NCI-H82 (cell line): ENCODE measurements at places on chromosomes 2 and 18.

GRCh38 chr2:121037480-121037879, 247.5 kb downstream of the TFCP2L1 start:
- no peak for DNase-seq

- no peak for DNase-seq
Measured at GRCh38 chr18:13425357-13426091, 207.0 kb downstream of the LDLRAD4 start.

GRCh38 chr2:9069543-9069942, 66.1 kb upstream of the MBOAT2 start:
- no peak for DNase-seq

GRCh38 chr18:59646963-59647307, 50.3 kb downstream of the CCBE1 start:
- no peak for DNase-seq

DNA sequence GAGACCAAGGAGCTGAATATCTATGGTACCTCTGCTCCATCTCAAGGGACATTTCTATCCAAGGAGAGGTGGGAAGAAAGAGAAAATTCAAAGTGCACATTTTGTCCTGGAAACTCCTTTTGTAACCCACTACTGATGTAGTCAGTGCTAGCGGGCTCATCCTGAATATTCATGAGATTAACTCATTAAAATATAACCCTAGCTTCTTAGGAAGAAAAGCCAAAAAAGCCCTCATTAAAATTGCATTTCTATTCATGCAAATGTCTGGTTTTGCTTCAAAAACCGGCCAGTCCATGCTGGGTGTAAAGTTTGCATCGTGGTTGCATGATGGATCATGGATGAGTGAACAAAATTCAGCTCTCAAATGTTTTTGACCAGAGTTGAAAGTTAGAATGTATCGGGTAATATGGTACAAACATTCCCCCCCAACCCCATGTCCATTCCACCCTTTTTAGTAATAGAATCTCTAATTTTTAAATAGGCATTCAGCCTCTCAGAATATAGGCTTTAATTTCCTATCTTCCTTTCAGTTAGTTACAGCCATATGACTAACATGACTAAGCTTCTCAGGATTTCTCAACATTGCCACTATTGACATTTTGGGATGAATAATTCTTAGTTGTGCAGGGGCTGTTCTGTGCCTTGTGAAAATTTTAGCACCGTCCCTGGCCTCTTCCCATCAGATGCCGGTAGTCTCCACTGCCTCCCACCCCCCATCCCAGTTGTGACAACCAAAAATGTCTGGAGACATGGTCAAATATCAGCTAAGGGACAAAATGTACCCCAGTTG, 104.2 kb upstream of the RND3 start:
- DNase-seq = no peak

DNA sequence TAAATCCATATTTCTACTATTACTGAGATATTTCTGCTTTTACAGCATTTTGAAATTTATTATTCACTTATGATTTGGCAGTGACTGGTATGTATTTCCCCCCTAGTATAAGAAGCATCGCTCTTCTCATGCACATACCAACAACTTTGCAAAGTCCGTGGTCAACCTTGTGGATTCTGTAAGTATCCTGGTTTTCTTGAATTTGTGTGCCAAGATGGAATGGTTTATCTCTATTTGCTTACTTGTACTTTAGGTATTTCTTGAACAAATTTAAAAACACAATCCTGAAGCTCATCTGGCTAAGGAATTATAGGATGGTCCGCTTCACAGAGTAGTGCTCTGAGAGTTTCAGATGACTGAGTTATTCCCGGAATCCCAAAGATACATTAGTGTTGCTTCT, 85.0 kb upstream of the FAM237A start:
- no peak for DNase-seq

- DNase-seq = no peak
Measured at GRCh38 chr2:200354833-200355751, 48.6 kb downstream of the SPATS2L start.

- DNase-seq = no peak
Measured at GRCh38 chr18:8942909-8943545, 159.5 kb upstream of the NDUFV2 start.

DNA sequence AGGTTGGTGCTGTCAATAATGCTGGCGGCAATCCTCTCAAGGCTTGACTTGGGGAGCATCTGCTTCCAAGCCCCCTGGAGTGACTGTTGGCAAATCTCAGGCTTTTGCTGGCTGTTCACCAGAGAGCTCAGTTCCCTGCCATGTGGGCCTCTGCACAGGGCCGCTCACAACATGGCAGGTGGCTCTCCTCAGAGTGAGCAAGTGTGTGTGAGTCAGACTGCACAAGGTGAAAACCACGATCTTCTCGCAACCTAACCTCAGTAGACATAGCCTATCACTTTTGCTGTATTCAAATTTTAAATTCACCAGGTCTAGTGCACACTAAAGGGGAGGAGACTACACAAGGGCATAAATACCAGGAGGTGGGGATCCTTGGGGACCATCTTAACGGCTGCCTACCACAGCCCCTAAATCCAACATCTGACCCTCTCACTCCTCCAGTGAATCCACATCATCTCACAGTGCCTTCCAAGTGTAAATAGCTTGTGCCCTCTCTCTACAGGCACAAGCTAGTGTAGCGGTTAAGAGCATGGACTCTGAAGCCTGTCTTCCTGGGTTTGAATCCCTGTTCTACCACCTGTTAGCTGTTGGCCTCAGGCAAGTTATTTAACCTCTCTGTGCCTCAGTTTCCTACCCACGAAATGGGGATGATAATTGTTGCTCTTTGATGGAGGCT, 187.7 kb upstream of the CXCR4 start:
- peak; percentile 24 for DNase-seq

DNA sequence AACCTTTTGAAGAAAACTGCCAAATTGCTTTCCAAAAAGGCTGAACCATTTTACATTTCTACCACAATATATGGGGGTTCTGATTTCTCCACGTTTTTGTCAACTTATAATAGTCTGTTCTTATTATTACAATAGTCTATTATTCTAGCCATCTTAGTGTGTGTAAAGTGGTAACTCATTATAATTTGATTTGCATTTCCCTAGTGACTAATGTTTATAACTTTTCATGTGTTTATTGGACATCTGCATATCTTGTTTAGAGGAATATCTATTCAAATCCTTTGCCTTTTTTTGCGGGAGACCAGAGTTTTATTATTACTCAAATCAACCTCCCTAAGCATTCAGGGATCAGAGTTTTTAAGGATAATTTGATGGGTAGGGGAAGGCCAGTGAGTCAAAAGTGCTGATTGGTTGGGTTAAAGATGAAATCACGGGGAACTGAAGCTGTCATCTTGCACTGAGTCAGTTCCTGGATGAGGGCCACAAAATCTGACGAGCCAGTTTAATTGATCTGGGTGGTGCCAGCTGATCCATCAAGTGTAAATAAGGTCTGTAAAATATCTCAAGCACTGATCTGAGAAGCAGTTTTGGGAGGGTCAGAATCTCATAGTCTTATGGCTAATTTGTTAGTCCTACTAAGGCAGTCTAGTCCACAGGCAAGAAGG, 303.4 kb upstream of the NCKAP5 start:
- no peak for DNase-seq

DNA sequence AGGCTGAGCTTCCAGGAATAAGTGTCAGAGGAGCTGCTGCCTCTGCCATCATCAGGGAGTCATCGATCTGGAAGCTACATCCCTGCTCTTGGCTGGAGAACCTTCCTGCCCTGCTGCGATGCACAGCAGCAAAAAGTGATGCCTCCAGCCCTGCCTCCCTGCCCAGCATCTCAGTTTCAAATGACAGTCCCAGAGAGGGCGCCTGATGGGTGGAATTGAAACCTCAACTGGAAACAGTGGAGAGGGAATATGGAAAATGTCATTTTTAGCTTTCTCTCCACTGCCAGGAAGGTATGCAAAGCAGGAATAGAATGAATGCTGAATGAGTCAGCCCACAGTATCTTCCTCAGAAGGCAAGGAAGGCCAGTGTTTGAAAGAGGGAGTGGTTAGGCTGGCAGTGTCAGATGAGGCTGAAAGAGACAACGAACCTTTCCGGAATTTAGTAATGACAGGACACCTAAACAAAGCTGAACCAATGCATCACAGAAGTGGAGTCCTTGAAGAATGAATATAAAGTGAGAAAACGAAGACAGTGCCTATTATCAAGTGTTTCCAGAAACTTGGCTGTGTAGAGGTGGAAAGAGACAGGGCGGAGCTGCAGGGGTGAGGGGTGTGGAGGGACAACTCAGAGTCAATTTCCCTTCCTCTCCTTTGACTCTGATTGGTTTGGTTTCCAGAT, 153.9 kb upstream of the NDUFV2 start:
- no peak for DNase-seq

DNA sequence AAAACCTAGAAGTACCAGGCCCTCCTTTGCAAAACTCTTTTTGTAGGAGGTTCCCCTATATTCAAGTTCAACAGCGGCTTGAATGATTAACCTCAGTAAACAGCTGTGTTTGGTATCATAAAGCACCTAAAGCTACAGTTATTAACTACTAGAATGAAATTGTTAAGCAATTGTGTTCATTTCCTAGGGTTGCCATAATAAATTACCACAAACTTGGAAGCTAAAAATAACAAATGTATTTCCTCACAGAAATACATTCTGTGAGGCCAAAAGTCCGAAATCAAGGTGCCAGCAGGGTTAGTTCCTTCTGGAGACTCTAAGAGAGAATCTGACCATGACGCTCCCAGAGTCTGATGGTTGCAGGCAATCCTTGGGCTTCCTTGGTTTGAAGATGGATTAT, 202.1 kb upstream of the ACVR2A start:
- no peak for DNase-seq

DNA sequence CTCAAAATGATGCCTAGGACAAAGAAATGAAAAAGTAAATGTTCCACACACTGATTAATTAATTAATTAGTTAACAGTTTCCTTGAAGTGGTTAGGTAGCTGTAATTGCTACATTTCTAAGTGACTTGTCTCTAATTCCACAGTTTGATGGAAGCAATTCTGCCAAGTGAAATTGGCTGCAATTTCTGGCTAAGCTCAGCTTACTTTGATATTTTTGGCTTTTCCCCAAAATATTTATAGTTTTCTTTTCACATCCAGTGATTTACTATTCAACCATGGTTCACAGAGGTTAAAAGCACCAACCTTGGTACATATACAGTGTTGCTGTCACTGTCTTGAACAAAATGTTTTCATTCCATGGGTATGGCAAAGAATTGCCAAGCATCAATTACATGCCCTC, 459.5 kb upstream of the CDH20 start:
- no peak for DNase-seq

DNA sequence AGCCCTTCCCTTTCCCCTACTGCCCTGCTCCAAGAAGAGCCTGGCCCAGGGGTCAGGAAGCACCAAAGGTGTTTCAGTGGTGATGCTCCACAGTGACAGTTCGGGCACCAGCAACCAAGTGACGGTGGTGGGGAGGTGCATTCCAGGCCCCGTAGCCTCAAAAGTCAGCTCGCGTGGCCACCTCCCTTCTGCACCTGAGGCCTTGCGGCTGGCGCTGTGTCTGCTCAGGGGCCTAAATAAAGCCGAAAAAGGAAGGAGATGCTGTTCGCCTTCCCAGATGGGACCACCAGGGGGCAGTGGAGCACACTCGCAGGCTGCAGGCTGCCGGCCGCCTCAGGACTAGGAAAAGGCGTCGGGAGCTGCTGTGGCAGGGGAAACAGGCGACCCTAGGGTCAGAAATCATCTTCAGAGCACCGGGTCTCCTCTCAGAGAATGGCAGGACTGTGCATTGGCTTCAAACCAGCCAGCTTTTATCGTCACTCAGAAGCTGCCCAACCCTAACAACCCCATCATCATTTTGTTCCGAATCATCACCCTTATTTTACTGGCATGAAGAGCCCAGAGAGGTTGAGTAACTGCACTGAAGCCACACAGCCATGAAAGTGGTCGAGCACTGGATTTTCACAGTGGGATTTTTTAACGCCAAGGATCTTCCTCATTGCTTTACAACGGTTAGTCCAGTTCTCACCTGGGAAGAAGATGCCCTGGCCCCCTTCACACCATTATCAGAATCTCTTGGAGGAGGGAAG, 213.0 kb upstream of the CELF4 start:
- peak; percentile 85 for DNase-seq

GRCh38 chr2:173815772-173816171, 149.4 kb downstream of the SP3 start:
- DNase-seq = no peak

DNA sequence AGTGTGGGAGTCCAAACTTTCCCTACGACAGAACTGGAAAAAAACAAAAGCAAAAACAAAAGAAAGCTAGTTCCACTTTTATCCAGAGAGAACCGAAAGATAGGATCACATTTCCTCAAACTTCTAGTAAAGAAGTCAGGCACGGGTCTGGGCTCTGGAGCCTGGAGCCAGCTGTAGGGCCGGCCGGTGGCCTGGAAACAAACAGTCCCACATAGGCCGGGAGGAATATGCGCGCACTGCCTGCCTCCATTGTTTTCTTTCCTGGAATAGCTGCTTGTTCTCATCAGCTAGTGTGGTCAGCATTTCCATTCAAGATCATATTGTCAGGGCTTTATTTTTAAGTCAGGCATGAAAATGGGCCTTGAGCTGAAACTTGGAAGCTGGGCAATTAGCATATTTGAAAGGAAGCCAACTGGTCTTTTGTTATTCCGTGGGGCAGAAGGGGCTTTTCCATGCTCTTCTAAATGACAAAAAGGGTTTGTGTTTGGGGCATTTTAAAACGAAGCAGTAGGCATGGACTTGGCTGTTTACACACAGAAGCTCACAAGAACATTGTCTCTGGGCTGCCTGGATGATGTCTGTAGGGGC, 58.7 kb upstream of the RFX8 start:
- DNase-seq = no peak

DNA sequence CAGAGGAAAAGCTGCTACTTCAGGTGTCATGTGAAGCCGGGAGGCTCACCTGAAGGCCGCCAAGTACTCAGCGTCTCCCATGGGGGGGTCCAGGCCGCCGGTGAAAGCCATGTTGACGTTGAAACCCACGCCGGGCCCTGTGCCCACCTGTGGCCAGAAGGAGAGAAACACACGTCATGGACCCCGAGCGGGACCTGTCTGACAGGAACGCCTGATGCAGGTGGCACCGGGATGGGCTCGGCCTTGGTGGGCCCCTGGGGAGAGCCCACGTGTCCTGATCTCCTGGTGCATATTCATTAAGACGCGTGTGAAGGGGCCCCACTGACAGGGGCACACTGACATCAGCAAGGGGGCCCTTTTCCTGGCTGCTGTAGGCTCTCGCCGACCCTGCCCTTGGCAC, 233.2 kb downstream of the TWIST2 start:
- DNase-seq = no peak

GRCh38 chr2:26583381-26583911, 57.7 kb downstream of the CIB4 start:
- no peak for DNase-seq

GRCh38 chr18:65988972-65989371, 238.2 kb downstream of the CDH7 start:
- no peak for DNase-seq
